ENCODE measurements at places on chromosomes 2 and 18. TPM values are rescaled to one million over a fixed set of nuclear protein-coding genes. Genes with fewer than 3 reads are reported as not detected.

GRCh38 chr2:219578811-219579613, 6.9 kb downstream of the INHA start:
- DNase-seq = no peak

- DNase-seq = no peak
These were observed 13.7 kb downstream of the LDLRAD4 start for GRCh38 chr18:13232086-13232917.

DNA sequence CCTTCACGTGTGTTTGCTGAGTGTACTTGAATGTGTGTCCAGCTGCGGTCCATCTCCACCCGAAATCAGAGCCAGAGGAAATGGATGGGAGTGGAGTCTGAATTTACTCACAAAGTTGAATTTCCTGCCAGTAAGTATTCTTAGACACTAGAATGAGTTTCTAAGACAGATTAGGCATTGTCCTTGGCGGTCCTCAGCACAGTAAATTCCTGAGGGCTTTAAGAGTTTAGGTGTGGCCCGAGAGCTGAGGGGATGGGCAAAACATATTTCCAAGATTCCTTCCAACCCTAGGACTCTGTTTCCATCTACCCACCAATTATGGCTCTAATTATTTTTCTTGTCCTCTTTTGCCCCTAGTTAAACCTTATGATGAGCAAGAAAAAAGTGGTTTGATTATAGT, 90.3 kb upstream of the PHLPP1 start:
- no peak for DNase-seq

GRCh38 chr2:6352247-6352646, 513.5 kb downstream of the CMPK2 start:
- DNase-seq = no peak

DNA sequence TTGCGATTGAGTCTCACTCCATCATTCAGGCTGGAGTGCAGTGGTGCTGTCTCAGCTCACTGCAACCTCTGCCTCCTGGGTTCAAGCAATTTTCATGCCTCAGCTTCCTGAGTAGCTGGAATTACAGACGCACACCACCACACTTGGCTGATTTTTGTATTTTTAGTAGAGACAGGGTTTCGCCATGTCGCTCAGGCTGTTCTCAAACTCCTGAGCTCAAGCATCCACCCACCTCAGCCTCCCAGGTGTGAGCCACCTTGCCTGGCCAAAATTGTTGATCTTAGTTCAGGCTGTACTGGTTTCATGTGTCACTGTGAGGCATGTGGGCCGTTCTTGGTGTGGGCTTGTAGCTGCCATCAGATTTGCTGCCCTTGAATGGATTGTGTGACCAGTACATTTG, 18.1 kb downstream of the CD8A start:
- DNase-seq = no peak

GRCh38 chr18:74507927-74508326, 11.8 kb downstream of the CNDP2 start:
- no peak for DNase-seq

DNA sequence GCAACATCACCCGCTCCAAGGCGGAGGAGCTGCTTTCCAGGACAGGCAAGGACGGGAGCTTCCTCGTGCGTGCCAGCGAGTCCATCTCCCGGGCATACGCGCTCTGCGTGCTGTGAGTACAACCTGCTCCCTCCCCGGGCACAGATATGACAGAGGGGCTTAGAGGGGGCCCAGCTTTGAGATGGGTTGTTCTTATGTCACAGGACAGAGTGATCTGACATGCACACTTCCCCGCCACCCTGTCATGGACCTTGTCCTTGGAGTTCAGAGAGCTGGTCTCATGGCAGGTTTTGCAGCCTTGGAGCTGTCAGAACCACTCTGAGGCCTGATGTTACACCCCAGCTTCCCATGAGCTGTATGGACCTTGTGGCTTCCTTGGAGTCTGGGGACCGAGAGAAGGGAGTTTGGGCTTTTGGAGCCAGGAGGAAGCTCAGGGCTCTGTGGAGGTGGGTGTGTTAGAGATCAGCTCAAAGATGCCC, 398 bp downstream of the INPP5D start:
- DNase-seq = peak; percentile 33

DNA sequence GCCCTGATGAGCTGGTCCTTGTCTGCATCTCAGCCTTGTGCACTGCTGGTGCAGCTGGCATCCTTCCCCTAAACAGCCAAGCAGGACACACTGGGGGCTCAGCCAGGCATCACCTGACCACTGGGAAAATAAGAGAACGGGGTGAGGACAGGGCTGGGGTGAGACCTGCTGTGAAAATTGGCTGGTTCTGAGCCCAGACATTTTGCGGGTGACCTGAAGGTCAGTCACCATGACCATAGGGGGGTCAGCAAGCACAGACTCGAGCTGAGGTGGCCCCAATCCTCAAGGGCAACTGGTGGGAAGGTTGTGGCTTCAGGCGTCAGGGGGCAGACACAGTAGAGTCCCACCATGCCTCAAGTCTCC, 144.9 kb upstream of the TWIST2 start:
- no peak for DNase-seq

DNA sequence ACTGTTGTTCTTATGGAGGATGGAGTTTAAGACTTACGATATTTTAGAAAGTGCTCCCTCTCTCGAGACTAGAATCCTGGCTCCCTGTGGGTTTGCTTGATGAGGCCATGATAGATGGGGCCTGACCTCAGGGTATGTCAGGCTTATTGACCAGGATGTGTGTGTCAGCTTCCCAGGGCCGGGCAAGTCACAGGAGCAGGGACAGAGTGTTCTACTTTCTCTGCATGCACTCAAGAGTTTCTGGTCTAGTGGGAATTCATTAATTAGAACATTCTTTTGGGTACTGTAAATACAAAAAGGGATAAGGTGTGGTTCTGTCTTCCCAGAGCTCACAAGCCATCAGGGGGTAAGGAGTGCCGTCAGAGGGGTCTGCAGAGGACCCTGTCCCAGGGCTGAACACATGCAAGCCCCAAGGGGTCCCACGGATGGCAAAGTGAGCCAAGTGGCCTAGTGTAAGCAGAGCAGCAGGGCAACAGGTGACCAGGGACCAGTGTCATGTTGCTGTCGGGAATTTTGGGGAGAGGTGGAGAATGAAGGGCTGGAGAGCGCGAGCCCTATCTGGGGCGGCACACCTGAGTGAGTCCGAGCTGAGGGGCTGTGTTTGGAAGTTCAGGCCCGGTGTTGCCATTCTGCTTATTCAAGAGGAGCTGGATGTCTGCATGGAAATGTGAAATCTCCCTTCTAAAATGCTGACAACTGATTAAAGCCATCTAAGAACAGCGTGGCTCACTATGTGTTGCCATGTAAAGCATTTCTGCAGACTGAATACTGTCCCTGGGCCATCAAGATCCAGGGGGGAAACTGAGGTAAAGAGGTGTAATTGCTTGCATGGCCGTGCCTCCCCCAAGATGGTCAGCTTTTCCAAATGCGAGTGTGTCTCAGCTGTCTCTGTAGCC, 91.4 kb downstream of the TGFA start:
- DNase-seq = no peak

GRCh38 chr18:5302606-5303005, 7.1 kb upstream of the ZBTB14 start:
- DNase-seq = no peak

DNA sequence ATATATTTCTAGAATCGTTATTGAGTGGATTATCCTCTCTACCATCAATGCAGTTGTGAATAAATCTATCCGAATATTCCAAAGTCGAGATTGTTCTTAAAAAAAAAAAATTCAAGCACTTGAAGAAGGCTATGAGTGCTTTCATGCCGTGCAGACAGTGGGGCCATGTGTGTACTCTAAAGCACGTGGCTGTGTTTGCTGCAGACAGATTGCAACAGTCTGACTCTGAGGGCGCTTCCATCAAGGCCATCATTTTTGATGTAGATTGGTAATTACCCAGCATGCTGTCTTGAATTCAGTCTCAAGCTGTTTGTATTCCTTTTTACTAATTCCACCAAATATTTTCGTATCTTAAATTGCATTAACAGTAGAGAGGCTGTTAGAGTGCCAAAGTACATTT, 325.9 kb upstream of the LINC00305 start:
- no peak for DNase-seq

GRCh38 chr2:190846746-190847145, 33.9 kb upstream of the GLS start:
- no peak for DNase-seq

DNA sequence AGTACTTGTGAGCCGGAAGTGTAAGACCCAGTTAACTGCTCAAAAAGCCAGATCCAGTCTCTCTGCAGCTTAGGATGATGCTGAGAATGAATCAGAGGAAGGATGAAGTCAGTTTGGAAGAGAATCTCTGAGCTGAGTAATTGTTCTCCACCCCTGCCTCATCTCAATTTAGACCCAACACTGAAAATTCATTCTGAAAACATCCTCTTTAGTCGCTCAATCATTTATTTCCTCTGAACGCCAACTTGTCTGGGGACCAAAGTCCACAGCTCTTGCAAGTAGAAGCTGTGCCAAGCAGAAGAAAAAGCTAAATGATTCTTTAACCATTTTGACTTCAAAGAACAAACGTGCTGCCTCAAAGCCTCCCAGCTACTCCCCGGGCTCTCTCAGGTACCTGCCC, 177.1 kb upstream of the KLHL29 start:
- DNase-seq = no peak

DNA sequence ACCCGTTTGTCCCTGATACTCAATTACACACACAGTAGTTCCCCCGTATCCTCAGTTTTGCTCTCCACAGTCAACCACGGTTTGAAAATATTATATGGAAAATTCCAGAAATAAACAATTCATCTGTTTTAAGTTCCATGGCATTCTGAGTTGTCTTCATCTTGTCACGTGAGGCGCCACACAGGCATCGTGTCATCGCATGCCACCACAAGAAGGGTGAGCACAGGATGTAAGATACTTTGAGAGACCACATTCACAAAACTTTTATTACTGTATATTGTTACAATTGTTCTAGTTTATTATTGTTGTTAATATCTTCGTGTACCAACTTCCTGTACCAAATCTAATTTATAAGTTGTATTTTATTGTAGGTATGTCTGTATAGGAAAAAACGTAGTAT, 17.7 kb downstream of the ADNP2 start:
- DNase-seq = no peak

- DNase-seq = no peak
These were observed 354.8 kb downstream of the DCC start for GRCh38 chr18:52694804-52695203.

GRCh38 chr18:63511285-63511684, 30.9 kb upstream of the SERPINB12 start:
- DNase-seq = peak; percentile 26

Gene EVA1A
- total RNA-seq = 31.3 TPM

Data from body of pancreas (tissue), 4 donors.